ENCODE measurements at places on chromosomes 13 and 19. TPM values are rescaled to one million over a fixed set of nuclear protein-coding genes. Genes with fewer than 3 reads are reported as not detected.

DNA sequence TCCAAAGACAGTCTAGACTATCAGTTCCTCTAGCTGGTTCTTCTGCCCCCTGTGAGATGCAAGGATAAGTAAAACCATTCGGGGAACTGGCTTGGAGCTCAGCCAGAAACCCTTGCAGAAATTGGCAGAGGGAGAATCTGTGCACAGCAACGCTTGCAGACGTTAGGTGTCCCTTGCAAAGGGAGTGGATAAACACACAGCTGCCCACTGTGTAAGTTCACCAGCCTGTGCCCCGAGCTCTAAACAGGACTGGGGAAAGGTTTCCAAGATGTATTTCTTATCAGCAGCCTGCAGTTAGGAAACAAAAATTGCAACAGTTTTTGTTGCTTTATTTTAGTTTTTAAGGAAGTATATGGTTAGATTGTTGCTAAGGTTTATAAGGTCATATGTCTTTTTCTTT lies 19.0 kb upstream of the ADGRE1 start:
- peak; percentile 22 for DNase-seq

GRCh38 chr19:37943480-37943879 lies 36.5 kb downstream of the SIPA1L3 start:
- DNase-seq = peak; percentile 72

- no peak for DNase-seq
Measured at GRCh38 chr13:78759704-78760103, 100.7 kb upstream of the OBI1 start.

DNA sequence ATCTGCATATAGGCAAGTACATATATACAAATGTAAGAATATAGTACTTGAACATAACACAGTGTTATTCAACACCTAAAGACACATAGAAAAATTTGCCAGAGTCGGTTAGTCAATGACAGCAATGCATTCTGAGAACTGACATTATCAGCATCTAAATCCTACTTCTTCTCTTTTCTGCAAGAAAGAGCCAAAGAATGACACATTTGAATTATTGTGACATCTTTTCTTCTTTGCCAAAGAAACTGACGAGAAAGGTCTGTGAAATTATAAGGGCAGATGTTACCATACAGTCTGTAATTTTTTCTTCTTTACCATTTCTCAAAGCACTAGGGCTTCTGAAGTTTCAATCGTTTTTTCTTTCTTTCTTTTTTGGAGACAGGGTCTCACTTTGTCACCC lies 350.9 kb upstream of the NBEA start:
- peak; percentile 35 for DNase-seq

DNA sequence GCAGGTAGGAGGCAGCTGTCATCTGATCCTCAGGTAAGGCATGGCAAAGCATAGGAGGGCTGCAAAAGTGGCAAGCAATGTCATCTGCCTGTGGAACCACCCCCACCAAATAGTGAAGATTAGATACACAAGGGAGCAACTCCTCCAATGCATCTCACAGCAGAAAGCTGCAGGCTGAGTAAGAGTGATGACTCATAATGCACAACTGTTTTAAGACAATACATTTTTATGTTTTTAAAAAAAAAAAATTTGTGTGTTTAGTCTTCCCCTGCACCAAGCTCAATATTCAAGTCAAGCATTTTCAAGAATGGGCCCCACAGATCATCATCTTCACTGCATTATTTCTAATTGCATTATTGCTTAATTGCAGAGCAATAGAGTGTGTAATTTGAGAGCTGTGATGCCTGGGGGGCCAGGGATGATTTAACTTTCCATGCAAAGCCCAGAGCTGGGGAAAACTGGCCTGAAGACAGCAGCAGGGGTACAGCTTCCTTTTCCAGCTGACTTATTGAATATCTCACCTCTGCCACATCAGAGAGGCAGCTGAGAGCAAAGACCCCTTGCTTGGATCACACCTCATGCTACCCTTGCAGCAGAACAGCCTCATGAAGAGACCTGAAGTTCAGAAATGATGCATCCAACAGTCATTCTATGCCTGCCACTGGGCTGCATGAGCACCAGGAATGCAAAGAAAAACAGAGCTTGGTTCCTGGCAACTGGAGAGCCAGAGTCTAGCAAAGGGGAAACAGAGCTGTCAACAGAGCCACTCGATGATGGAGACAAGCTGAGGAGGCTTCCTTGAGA lies 22.7 kb upstream of the POP4 start:
- DNase-seq = no peak

DNA sequence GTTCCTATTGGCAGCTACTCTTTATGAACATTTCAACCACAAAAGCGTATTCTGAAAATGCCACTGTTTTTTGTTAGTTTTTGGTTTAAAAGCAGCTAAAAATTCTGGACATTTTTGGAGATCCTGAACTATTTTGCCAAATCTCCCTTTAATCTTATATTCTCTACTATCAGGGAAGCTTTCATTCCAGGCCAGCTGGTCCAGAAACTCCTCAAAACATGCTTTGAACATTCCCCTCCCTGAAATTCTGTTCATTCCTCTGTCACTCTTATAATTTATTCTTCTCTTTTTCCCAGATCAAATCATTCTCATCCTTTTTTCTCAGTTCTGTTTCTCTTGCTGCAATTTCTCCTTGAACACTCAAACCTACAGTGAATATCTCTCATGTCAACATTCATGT lies 790.9 kb upstream of the ARGLU1 start:
- no peak for DNase-seq

ZNF30 gene
- 1.2 TPM for polyA plus RNA-seq

All from stomach (tissue), 19 donors.